Adrenal gland (tissue), 19 donors: ENCODE measurements at places on chromosomes 1 and 21. TPM values are rescaled to one million over a fixed set of nuclear protein-coding genes. Genes with fewer than 3 reads are reported as not detected.

DNA sequence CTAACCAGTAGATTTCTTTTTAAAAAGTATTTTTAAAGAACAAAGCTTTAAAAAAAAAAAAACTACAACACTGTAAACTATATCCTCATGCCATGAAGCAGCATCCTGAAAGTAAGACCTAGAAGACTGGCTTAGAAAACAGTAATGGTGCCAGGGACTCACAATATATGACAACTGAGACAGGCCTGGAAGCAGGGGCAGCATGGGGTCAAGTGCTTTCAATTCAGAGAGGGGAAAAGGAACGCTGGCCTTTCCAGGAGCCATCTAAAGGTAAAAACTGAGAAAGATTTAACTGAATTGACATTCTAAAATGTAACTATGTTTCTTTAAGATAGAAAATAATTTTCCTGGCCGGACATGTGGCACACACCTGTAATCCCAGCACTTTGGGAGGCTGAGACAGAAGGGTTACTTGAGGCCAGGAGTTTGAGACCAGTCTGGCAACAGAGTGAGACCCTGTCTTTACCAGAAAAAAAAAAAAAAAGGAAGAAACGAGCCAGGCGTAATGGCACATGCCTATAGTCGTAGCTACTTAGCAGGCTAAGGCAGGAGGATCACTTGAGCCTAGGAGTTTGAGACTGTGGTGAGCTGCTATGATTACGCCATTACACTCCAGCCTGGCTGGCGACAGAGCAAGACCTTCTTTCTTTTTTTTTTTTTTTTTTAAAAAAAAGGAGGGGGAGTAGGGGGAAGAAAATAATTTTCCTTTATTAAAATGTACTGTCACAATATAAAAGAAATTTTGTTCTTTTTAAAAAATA lies 54.1 kb downstream of the SLC35D1 start:
- no peak for DNase-seq

The PDZK1 gene
- polyA plus RNA-seq: 3.5 TPM

DNA sequence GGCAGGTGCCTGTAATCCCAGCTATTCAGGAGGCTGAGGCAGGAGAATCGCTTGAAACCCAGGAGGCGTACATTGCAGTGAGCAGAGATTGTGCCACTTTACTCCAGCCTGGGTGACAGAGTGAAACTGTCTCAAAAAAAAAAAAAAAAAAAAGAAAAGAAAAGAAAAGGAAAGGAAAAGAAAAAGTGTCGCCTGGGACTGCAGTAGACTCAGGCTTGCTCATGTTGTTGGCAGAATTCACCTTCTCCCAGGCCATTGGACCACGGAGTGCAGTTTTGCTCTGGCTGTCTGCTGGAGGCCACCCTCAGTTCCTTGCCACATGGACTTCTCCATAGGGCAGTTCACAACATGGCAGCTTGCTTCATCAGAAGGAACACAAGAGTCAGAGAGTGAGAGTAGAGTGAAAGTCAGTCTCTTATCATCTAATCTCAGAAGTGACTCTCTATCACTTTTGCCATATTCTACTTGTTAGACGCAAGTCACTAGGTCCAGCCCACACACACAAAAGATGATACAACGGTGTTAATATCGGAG lies 29.2 kb downstream of the BCAS2 start:
- no peak for DNase-seq

The SETDB1 gene
- polyA plus RNA-seq: 28.9 TPM

DNA sequence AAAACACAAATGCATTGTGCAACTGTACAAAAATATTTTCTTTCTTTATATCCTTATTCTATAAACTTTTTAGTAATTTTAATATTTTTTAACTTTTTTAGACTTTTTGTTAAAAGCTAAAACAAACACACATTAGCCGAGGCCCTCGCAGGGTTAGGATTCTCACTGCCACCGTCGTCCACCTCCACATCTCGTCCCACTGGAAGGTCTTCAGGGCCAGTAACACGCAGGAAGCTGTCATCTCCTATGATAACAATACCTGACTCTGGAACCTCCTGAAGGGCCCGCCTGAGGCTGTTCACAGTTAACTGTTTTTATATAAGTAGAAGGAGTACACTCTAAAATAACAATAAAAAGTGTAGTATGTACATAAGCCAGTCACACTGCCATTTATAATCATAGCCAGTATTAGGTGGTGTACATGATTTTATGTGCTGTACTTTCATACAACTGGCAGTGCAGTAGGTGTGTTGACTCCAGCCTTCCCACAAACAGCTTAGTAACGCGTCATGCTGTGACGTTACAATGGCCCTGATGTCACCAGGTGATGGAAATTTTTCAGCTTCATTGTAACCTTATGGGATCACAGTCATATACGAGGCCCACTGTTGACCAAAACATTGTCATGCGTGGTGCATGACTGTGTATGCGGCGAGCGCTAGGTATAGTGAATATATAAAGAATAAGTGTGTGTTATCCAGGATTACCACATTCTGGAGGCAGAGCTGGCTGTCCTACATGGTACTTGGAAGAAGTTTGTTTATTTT lies 8.8 kb downstream of the TFF2 start:
- peak; percentile 42 for DNase-seq

The KCNQ4 gene
- 0.61 TPM for polyA plus RNA-seq

DNA sequence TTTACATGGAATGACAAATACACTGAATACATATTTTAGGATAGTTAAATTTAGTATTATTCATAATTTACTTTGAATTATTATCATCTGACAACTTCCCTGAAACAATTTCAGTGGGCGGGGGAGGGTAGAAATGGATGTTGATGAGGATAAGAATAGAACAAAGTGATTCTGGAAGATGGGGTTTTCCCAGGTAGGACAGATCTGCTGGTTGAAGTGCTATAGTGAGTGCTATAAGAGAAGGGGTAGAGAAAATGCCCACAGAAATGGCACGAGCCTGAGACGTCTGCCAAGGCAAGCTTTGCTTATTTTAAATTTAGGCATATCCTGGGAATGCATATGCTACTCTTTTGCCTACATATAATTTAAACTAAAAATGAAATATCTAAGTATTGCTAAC lies 3.2 kb downstream of the CFH start:
- DNase-seq: no peak

- DNase-seq: peak; percentile 49
These were observed 144.6 kb upstream of the TNR start for GRCh38 chr1:175887981-175888428.

The LCE1E gene
- not detected for polyA plus RNA-seq

DNA sequence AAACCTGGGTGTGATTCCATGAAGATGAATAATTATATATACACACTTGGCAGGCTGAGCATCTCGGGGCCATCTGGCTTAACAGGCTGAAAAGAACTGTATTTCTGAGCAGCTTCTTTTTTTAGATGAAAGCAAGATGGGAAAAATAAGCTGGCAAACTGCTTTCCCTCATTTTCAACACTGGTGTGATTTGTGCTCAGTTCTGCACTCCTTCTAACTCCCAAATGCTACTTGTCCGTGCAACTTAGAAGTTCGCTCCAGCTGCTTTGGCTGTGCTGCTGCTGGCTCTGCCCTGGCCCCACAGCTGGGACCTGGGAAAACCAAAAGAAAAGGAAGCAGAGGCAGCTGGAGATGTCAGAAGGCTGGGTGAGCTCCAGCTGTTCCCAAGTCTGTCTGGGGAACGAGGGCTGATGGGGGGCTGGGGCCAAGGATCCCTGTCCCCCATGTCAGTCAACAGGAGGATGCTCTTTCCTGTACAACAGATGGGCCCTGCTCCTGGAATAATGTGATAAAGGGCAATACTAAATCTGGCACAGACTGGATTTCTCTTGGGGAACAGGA lies 44.9 kb downstream of the PAFAH2 start:
- no peak for DNase-seq

DNA sequence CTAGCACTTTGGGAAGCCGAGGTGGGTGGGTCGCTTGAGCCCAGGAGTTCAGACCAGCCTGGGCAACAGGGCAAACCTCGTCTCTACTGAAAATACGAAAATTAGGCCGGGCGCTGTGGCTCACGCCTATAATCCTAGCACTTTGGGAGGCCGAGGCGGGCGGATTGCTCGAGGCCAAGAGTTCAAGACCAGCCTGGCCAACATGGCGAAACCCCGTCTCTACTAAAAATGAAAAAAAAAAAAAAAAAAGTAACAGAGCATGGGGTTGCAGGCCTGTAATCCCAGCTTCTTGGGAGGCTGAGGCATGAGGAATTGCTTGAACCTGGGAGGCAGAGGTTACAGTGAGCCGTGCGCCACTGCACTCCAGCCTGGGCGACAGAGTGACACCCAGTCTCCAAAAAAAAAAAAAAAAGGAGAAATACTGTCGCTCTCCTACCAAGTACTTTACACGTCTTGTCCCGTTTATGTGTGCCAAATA lies 724 bp upstream of the NEK2 start:
- DNase-seq: no peak

- no peak for DNase-seq
These were observed 8.5 kb downstream of the TTC39A start for GRCh38 chr1:51321924-51322280.

The NKAIN1 gene
- polyA plus RNA-seq: 195 TPM

- DNase-seq: no peak
These were observed 34.7 kb downstream of the STYXL2 start for GRCh38 chr1:167128261-167129227.

DNA sequence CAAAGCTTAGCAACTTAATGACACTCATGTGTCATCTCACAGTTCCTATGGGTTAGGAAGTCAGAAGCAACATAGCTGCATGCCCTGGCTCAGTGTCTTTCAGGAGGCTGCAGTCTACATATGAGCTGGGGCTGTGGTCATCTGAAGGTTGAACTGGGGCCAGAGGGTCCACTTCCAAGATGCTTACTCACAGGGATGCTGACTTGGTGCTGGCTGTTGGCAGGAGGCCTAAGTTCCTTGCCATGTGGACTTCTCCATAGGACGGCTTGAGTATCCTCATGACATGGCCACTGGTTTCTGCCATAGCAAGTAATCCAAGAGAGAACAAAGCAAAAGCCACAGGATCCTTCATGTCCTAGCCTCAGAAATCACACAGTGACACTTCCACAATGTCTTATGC lies 12.1 kb upstream of the FAM43B start:
- no peak for DNase-seq

DNA sequence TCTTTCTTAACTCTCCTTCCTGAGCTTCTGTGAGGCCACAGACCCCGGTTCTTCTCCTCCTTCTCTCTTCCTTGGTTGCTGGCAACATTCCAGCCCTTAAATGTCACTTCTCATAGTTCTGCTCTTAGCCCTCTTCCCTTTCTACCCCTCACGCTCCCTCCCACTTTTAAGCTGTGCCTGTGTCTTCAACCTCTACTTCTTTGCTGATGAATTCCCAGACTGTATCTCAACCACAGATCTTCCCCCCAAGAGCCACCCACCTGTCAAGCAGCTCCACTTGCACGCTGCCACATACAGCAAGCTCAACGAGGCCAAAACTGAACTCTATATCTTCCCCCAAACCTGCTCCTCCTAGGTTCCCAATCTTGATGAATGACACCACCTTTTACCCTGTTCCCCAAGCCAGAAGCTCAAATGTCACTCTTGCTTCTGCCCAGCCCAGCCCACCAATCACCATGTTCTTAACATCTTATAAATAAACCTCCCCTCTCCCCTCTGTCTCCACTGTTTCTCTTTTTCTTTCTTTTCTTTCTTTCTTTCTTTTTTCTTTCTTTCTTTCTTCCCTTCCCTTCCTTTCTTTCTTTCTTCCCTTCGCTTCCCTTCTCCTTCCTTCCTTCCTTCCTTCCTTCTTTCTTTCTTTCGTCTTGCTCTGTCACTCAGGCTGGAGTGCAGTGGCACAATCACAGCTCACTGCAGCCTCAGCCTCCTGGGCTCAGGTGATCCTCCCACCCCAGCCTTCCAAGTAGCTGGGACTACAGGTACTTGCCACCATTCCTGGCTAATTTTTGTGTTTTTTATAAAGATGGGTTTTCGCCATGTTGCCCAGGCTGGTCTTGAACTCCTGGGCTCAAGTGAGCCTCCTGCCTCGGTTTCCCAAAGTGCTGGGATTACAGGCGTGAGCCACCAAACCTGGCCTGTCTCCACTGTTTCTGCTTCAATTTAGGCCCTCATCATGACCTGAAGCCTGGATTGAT lies 19.8 kb upstream of the PTP4A2 start:
- DNase-seq: no peak

DNA sequence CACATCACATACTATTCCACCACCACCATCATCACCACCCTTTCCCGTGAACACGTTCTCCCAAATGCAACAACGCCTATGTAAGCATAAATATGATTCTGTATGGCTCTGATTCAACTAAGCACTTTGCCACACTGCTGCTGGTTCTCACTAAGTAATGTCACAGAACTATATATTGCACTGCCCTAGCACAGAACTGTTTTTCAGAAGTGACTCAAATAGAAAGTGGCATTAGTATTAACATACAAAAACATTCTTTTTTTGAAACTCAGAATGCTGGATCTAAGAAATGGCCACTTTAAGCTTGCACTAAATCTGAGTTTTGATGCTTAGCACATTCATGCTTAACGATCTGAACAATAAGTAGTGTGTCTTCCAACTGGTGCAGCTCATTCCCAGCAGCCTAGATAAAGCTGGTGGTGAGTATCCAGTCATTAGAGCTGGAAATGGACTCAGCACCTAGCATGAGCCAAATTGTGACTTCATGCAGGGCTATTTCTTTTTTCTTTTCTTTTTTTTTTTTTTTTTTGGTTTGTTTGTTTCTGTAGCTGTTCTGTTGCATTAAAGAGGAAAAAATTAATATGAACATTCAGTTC lies 46.2 kb upstream of the ZC3H11B start:
- DNase-seq: no peak

GRCh38 chr1:22531251-22531650 lies 32.0 kb upstream of the EPHA8 start:
- no peak for DNase-seq

DNA sequence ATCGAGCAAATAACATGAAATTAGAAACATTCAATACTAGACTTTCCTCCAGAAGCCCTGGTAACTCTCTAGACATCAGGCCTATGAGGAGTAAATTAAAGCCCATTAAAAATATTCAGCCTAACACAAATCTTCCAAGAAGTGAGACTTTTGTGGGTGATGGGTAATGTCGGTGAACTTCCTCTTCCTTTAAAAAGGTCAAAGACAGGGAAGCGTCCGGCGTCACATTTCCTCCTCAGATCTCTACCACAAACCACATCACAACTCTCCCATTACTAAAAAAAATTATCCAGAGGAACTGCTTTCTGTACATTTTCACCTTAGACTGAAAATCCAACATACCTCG lies 1.4 kb downstream of the EIF4G3 start:
- peak; percentile 54 for DNase-seq

GRCh38 chr1:201482755-201483154 lies 13.8 kb upstream of the PHLDA3 start:
- no peak for DNase-seq

DNA sequence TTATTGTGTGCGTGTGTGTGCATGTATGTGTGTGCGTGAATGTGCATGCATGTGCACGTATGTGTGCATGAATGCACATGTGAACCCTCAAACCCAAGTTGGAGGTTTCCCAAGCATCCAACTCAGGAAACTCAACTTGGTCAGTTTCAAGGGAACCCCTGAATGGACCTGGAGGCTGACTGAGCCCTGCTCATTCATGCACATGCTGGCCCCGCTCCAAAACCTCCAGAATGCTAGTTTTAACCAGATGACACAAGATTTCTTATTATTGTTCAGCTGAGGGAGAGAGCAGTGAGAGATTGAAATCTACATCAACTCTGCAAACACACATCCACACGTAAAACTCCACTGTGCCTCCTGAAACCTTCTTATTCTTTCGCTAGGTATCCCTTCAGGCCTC lies 104.4 kb downstream of the OMA1 start:
- DNase-seq: no peak

GRCh38 chr21:33112681-33113080 lies 42.7 kb downstream of the OLIG1 start:
- no peak for DNase-seq

The OR2L3 gene
- not detected for polyA plus RNA-seq
